Effector CD8-positive, alpha-beta T cell (primary cell): ENCODE measurements at places on chromosomes 1 and 21.

GRCh38 chr1:32724678-32725614 is 22.4 kb upstream of the SYNC start:
- DNase-seq: no peak

DNA sequence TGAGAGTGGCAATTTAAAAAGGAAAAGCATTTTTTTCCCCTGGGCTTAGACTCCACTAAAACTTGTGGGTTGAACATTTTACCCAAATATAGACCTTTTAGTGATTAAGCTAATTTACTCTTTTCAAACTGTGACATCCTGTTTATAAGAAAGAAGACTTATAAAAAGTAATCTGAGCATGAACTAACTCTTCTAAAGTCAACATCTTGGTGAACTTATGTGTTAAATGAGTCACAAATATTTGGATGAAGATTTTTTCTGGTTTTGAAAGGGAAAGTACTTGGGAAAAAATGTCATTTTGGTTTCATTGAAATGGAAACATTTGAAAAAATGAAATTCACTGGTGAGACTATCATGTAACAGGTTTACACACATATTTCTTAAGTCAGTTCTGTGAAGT is 109.8 kb downstream of the KCNK2 start:
- no peak for DNase-seq

GRCh38 chr1:24027838-24028468 is 47.8 kb upstream of the SRSF10 start:
- DNase-seq: no peak

GRCh38 chr21:33380483-33380998 is 22.7 kb upstream of the IFNGR2 start:
- DNase-seq: peak; percentile 55

DNA sequence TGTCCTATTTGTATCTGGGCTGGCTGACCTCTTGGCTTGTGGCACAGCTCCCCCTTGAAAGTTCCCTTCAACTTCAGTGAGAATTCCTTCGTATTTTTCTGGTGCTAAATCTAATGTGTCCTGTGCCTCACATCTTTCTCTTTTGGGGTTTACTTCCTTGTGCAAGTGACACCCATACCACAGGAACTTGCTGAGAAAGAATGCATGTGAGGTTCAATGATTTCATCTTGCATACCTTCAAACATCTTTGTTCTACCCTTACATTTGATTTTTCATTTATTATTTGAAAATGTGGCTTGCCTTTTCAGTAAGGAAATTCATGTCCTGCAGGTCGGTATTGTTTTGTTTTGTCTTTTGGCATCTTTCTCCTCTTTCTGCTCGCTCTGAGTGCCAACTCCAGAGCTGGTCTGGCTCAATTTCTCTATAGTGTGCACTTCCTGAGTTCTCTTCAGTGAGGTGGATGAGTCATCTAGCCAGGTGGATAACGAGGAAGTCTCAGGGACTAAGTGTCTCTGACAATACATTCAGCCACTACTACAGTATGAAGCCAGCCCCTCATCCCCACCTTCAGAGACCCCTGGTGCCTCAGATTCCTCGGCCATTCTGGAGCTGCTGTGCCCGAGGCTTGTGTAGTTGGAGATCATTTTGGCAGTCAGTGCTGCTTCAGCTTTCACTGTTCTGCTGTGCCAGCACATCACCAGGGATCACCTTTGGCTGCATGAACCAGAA is 59.5 kb downstream of the RIPK4 start:
- DNase-seq: no peak
